ENCODE measurements at places on chromosomes 3 and 15.

DNA sequence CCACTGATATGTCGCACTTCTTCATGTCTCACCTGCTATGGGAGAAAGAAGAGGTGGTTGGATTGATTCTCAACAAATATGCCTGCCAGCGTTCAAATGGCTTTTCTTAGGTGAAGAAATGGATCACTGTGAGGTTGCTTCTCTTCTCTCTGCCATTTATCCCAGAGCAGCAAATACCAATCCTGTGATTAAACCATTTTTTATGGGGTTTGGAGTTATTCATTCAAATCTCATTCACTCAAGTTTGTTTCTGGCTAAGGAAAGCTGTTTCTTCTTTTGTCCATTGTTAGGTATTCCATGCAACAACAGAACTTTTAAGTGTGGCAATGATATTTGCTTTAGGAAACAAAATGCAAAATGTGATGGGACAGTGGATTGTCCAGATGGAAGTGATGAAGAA, 12.2 kb upstream of the C3orf52 start:
- no peak for DNase-seq

GRCh38 chr15:32970847-32971246, 223.7 kb downstream of the FMN1 start:
- no peak for DNase-seq

DNA sequence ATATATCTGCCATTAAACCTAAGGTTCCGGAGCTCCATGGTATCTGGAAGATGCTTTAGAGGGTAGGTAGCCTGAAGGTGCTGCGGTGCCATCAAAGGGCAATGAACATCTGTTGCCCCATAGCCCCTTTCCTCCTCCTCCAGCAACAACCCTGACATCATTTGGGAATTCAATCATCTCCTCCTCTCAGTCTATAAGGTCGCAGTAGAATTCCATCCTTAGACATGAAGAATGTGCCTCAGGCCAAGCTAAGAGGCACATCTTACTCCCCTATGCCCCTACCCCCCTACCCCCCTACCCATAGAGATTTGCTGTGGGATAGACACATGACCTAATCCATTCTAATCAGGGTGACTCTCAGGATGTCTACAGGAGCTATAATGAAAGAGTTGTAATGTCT, 1099.7 kb upstream of the CFAP20DC start:
- DNase-seq = no peak

DNA sequence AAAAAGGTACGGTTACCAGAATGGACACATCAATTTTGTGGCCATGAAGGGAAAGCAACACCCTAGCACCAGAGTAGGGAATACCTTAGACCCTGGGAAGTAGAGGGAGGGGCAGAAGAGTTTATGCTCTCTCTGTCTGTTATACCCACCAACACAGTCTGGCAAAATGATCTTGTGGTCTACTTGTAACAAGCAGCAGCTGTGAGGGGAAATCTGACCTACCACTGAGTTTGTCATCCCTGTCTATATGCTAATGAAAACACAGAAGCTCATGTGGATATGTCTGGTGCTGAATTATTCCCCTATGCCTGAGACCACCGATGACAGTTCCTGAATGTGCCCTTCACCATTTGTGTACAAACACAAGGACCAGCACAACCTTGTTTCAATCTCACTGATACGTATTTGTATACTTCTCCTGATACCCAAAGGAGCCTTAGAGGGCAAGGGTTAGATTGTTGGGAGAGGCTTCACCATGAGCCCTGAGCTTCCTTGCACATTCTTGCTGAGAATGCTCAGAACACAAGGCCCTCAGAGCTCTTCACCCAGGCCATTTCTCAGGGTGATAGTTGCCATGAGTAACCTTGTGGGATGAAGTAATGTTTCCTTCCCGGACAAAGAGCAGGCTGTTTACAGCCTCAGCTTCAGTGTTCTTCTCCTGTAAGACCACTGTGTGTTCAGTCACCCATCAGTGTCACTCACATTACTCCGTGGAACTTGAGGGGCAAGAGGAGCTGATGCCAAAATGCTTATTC, 24.7 kb upstream of the ZNF639 start:
- no peak for DNase-seq

- peak; percentile 43 for DNase-seq
Observed at GRCh38 chr3:183895296-183895695, 10.6 kb upstream of the PARL start.

Measured in COR-L47 (cell line).